ENCODE measurements at places on chromosomes 5 and 9. TPM values are rescaled to one million over a fixed set of nuclear protein-coding genes. Genes with fewer than 3 reads are reported as not detected.

DNA sequence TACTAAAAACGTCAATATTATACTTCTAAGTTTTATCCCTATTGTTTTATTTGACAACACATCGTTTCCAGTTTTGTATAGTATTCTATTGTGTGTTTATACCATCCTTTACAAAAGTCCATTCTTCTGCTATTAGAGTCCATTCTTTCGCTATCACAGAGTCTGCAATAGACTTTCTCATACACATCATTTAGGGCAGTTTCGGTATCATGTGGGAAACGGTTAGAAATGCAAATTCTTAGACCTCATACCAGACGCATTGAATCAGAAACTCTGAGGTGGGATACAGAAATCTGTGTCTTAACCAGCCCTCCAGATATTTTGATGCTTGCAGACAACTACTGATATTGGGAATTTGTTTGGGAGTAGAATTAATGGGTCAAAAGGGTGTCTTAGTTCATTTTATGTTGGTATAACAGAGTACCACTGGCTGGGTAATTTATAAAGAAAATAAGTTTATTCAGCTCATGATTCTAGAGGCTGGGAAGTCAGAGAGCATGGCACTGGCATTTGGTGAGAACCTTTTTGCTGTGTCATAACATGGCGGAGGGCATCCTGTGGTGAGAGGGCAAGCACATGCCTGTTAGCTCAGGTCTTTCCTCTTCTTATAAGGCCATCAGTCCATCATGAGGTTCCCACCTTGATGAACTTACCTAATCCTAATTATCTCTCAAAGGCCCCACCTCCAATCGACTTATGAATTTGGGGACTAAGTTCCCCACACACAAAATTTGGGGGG lies 21.1 kb downstream of the CARTPT start:
- DNase-seq, result no peak

DNA sequence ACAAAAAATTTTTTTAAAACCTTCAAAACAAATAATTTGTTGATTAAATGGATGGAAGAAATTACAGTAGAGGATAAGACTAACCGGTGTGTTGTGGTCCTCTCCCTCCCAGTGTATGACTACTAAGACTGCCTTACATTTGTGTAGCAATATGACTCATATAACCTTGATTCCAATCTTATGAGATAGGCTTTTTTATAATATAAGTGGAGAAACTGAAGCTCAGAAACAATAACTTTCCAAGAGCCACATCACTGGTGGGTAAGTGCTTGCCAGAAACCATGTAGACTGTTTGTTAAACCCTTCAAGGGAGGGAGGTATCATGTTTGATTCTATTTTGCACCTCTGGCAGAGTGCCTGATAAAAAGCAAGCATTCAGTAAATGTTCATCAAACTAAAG lies 47.5 kb downstream of the NLN start:
- no peak for DNase-seq

- no peak for DNase-seq
These were observed 256.1 kb downstream of the NR3C1 start for GRCh38 chr5:143147383-143147782.

DNA sequence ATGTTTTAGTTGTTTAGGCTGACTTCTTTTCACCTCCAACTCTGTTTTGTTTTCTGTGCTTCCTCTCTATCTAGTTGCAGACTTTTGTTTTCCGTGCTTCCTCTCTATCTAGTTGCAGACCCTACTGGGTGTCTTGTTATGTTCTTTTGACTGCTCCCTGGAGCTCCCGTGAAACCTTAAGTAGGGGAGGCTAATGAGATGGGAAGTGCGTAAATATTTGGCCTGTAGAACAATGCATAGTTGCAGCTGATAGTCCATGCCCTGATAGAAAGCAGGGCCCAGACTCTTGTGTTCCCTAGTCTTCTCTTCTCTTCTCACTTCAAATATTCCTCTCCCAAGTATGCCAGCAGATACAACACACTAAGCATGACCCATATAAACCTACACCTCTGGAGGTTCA lies 757.0 kb downstream of the BRINP1 start:
- no peak for DNase-seq

Gene MEIKIN
- total RNA-seq, result not detected

GRCh38 chr9:37732086-37732741 lies 21.4 kb upstream of the TRMT10B start:
- no peak for DNase-seq

Gene ZNF454
- 5.9 TPM for total RNA-seq

Gene EFCAB9
- total RNA-seq, result not detected

- no peak for DNase-seq
These were observed 146.3 kb downstream of the ERCC6L2 start for GRCh38 chr9:96021551-96022444.

Data from prostate gland (tissue), 2 donors.